ENCODE measurements at places on chromosomes 2 and 18.

- DNase-seq = no peak
Measured at GRCh38 chr2:239212121-239212928, 188.5 kb downstream of the HDAC4 start.

GRCh38 chr18:40473221-40474029 is 1481.6 kb upstream of the PIK3C3 start:
- DNase-seq = no peak

DNA sequence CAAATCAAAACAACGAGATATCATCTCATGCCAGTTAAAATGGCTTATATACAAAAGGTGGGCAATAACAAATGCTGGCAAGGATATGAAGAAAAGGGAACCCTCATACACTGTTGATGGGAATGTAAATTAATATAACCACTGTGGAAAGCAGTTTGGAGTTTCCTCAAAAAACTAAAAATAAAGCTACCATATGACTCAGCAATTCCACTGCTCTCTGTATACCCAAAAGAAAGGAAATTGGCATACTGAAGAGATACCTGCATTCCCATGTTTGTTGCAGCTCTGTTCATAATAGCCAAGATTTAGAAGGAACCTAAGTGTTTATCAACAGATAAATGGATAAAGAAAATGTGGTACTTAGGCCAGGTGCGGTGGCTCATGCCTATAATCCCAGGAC is 124.8 kb downstream of the MSTN start:
- DNase-seq = no peak

DNA sequence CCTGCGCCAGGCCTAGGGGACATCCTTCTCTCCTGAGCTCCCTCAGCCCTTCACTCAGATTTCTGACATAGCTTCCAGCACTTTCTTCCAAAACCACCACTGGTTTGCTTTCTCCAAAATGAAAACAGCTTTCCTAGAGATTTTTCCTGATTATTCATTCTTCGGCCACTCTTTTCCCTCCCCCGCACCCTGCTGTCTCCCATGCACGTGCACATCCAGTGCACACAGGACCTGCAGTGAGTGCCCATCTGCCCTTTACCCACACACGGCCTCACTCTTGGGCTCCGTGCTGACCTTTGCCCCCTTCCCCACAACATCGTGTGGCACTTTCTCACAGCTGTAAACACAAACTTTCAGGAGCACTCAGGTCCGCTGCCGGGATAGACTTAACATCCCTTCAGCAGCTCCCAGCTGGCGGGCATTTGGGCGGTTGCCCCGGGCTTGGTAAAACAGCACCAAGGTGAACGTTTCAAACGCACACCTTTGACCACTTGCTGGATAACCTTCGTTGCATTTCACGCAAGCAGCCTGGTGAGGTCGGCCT is 25.8 kb downstream of the KIF1A start:
- no peak for DNase-seq

- no peak for DNase-seq
Measured at GRCh38 chr18:49185623-49186022, 234.9 kb upstream of the SMAD7 start.

GRCh38 chr2:170813611-170814532 is 2.8 kb upstream of the GAD1 start:
- DNase-seq = no peak

GRCh38 chr18:55920063-55920462 is 332.1 kb upstream of the TCF4 start:
- DNase-seq = no peak

DNA sequence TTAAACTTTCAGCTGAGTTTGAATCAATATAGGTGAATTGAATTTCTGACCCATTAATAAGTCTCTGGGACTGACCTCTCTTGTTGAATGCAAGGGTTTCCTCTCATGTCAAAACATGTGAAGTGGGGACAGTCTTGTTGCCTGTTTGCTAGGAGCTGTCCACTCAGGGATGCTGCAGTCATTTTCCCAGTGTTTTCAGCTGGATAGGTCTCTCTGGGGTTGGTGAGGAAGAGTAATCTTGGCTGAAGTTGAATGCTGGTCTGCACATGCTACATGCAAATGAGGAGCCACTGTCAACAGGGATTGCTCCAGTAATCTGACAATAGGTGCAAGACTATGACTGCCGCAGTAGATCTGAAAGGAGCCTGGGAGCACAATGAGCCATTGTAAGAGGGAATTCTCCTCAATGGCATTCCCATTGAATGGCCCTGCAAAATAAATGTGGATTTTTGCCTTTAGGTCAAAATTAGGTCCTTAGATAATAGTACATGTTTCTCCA is 34.1 kb upstream of the IL1RL1 start:
- DNase-seq = no peak

GRCh38 chr2:86260978-86261377 is 61.7 kb downstream of the MRPL35 start:
- no peak for DNase-seq

- DNase-seq = no peak
Measured at GRCh38 chr2:162028511-162028910, 45.5 kb downstream of the DPP4 start.

- DNase-seq = no peak
Measured at GRCh38 chr2:159710601-159711180, 1.6 kb upstream of the MARCHF7 start.

DNA sequence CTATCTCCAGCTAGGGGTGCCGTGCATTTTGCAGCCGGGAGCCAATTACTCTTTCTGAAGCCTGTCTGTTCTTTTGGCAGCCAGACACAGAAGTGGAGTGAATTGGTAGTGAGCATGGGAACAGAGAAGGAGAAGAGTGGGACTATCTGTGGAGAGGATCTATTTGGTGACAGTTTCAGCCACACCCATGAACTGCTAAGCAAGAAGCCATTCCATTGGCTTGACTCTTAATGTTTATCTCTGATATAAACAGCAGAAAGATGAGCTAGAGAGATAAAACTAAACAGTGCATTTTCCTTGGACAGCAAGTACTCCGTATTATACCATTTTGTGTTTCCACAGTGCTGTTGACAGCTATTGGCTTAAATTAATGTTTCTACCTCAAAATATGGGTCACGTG is 259.6 kb upstream of the THUMPD2 start:
- no peak for DNase-seq

- DNase-seq = no peak
Measured at GRCh38 chr2:159010340-159010739, 41.9 kb downstream of the TANC1 start.

- DNase-seq = no peak
Measured at GRCh38 chr2:112520234-112520783, 22.0 kb upstream of the POLR1B start.

DNA sequence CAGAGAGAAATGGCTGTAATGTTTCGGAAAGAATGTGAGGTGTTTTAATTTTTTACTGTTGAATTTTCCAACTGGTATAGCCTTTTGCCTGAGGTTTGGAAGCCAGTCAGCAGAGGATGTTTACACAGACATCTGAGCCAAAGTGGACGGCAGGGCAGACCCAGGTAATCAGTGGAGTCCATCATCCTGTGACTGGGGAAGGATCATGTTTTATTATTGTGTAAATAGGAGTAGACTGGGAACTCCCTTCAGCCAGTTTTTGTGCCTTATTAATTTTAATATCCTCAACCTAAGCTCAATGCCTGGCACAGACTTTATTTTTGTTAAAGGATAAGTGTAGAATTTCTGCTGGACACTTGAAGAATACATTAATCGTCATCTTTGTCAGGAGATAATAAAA is 142.0 kb upstream of the GAREM1 start:
- no peak for DNase-seq

- no peak for DNase-seq
Measured at GRCh38 chr2:104825124-104825865, 28.6 kb upstream of the POU3F3 start.

GRCh38 chr18:74480149-74480651 is 16.0 kb upstream of the CNDP2 start:
- no peak for DNase-seq

- DNase-seq = no peak
Measured at GRCh38 chr18:48367557-48367956, 41.6 kb downstream of the ZBTB7C start.

DNA sequence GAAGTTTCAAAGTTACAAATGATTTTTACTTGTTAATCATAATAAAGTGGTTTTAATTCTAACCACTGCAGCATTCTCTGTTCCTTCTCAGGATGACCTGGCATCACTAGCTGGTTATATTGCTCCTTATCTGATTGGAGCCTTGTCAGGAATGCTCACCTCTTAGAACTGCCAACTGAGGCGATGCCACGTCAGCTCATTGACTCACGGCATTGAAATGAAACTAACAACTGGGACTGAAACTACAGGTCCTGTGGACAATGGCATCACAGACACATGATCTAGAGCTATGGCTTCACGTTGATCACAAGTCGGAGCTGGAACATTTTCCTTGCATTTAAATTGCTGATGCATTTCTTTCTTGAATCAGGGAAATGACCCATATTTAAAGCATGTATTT is 54.9 kb upstream of the MAP2 start:
- DNase-seq = no peak

- DNase-seq = no peak
Measured at GRCh38 chr2:13003500-13003899, 286.8 kb downstream of the TRIB2 start.

DNA sequence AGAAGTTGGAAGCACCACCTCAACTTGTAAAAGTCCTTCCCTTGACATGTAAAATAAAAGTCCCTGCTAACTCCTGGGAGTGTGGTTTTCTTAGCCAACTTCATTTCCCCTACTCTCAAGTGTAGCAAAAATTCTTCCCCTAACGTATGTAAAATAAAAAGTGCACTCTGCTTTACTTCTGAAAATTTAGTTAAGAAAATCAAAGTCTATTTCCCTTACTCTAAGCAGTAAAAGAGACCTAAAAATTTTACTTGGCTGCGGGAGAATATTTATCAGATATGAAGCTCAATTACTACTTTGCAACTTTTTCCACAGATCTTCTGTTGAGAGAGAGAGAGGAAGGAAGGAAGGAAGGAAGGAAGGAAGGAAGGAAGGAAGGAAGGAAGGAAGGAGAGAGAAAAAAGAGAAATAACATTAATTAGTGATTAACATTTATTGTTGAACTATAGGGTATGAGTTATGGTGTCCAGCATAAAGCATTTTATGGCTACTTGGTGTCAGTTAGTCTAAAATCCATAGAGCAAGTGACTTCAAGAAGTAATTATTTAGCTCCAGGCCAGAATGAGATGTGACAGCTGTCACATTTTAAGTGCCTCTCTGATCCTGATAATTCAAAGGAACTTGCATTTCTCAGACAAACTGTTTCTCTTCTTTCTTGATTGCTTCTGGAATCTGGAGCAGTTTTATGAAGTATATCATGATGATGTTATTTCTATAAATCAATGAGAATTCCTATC is 210.3 kb downstream of the TMX3 start:
- no peak for DNase-seq

- DNase-seq = no peak
Measured at GRCh38 chr2:219908538-219908937, 281.1 kb downstream of the SLC4A3 start.

DNA sequence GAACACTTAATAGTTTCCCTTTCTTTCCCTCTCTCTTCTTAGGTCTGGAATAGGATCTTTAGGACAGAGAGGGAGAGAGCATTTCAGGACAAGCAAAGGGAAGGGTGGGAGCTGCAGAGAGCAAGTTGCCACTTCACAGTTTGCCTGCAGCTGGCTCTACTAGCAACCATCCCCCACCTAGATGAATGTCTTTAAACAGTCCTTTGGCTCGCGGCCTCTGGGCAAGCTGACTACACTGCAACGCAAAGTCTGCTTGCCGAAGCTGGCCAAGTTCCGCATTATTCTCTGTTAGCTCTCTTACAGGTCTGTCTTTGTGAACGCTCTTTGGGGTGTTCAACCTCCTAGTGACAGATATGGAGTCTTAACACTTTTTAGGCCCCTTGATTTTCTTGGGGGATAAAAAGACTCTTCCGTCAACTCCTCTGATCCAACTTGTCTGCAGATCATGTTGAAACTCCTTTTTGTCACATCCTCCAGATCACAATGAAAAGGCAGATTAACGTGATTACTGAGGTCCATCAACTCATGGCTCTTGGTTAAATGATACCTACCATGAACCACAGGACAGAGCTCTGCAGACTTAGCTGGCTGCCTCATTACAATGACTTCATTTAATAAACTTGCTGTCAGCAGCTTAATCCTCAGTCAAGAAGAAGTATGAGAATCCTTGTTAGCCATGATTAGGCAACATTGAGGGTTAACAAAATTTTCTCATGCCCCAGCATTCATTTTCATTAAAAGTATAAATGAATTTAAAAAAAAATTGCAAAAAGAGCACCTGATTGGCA is 74.6 kb downstream of the SLC4A3 start:
- DNase-seq = no peak

DNA sequence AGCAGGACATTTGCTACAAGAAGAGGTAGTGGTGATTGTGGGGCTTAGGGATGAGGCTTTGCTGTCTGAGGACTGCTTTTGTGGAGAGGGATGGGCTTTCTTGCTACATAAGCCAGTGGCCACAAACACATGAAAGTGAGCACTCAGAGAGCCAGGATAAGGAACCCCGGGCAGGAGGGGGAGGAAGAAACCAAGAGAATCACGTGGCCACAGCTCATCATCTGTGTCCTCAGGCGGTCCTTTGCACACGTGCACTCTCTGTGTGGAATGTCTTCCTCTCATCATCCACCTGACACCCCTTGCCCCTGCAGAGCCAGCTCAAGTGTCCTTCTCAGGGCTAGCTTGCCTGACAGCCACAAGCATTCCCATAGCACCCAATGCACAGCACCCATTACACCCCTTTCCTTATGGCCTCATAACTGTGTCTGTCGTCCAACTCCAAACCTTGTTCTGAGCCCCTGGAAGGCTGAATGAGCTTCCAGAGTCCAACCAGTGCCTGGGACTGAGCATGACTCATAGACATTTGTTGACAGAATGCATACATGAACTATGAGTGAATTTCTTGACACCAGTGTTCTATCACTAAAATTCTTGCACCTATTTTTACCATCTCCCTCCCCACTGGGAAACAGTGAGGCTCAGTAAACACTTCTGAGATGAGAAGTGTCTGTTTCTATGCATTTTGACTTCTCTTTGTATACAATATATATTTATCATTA is 398.3 kb downstream of the ALK start:
- no peak for DNase-seq

DNA sequence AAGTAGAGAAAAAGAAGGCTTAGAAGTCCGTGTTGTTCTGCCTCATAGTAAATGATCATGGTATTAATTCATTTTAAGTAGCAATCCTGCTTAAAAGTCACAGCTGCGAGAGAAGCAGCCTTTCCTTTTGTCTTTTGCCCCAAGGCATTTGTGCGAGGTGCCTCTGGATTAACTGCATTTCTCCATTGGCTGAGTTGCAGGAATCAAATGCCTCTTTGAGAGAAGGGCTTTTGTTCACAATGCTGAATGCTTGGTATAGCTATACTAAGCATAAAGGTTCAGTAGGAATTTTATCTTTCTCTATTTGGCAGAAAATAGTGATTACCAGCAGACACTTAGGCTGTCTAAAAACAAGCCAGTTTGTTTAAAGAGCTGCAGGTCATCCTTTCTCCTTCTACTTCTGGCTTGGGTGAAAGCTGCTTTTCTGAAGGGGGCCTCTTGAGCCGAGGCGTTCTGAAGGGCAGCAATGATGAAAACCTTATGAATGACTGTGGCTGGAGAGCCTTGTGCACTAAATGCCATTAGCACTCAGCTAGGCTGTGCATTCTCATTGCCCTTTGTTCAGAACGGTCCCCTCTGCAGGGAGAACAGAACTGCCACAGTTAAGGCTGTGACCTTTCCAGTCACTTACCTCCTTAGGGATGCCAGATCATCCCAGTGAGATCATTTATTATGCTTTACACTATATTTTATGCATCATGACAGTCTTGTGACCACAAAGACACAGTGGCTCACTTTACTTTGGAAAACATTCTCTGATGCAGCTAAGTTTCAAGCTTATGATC is 68.8 kb upstream of the TMEM87B start:
- no peak for DNase-seq

- DNase-seq = no peak
Measured at GRCh38 chr2:181911830-181912229, 20.3 kb downstream of the ITPRID2 start.

GRCh38 chr2:169007941-169008340 is 23.2 kb downstream of the ABCB11 start:
- DNase-seq = no peak

All from NCI-H1436 treated with DMSO at 0.1 percent for 48 hours (cell line).